ENCODE measurements at places on chromosomes 4 and X.

DNA sequence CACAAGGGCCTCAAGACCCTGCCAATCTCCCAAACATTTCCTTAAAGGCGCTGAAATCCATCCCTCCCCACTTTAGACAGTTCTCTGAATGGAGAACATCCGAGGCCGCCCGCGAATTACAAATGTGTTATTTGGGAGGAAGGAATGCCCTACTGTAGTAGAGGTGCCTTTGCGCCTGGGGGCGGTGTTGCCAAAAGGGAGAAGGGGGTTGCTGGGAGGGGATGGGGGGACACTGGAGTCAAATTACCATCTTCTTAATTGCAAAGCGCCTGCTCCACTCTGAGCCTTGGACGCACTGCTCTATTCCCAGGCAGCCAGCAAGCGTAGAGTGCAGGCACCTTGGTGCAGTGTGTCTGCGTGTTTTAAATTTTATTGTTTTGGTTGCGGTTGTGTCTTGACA, 2.7 kb downstream of the TMEM255A start:
- DNase-seq: no peak

GRCh38 chr4:114494246-114494803, 104.3 kb upstream of the UGT8 start:
- DNase-seq: no peak

GRCh38 chr4:144819591-144819990, 173.6 kb downstream of the HHIP start:
- DNase-seq: no peak

GRCh38 chr4:120919358-120919757, 3.2 kb downstream of the PRDM5 start:
- DNase-seq: no peak

DNA sequence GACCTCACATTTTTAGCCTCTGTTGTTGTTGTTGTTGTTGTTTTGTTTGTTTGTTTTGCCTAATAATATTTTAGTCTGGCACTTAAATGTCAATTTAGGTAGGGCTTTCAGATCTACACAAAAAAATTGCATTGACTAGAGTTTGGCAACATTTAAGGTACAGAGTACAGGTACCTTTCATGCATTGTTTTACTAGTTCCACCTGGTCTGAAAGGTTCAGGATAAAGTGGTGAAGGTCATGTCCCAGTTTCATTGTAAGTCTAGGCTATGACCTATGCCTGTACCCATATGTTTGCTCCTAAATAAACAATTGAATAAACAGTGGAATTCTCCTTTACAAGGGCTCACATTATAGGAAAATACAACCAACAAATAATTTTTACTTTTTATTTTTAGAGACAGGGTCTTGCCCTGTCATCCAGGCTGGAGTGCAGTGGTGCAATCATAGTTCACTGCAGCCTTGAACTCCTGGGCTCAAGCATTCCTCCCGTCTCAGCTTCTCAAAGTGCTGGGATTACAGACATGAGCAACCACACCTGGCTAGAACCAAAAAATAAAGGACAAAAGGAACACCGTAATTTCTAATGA, 13.8 kb downstream of the RNF128 start:
- DNase-seq: no peak

DNA sequence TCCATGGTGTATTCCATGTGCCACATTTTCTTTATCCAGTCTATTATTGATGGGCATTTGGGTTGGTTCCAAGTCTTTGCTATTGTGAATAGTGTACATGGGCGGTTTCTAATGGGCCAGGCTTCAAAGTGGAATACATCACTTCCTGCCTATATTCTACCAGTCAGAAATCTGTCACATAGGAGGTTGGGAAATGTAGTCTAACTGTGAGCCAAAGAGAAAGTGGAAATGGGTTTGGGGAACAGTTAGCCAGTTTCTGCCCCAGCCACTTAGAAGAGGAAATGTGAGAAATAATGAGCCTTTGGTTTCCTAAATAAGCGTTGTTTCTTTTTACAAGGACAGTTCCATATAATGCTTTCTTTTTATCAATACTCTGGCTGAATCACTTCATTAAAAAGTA, 85.1 kb upstream of the AP1S2 start:
- DNase-seq: no peak

GRCh38 chr4:16461362-16461761, 235.1 kb upstream of the TAPT1 start:
- no peak for DNase-seq

DNA sequence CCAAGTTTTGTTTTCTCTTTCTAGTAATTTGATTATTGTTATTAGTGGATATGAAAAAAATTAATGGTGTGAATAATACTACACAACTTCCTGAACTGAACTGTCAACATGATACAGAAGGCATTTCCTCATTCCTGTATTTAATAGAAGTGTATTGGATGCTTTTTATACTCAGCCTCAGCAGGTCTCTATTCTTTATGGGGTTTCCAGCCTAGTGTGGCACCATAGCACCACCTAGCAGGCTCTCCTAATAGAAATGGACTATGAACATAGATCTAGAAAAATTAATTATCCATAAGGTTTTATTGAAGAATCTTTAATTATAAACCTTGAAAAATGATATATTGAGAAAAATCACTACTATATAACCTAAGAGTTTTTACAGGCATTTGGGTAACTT, 52.4 kb downstream of the GLRB start:
- DNase-seq: peak; percentile 12

DNA sequence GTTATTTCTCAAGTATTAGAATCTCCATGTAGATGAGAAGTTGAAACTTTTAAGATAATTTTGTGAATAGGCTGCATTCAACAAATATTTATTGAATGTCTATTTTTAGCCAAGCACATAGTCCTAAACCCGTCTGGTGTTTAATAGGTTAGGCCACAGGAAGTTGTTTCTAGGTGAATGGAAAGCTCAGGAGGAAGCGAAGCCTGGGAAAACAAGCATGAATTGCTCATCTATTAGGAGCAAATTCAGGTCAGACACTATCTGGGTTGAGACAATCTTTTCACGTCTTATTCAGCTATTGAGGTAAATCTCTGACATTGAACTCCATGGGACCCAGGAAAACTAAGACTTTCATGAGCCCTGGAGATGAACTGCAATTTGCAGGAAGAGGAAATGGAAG, 43.1 kb upstream of the FREM3 start:
- no peak for DNase-seq

GRCh38 chr4:38105475-38106220, 145.4 kb downstream of the PTTG2 start:
- DNase-seq: no peak

GRCh38 chrX:24341795-24342194, 18.6 kb upstream of the SUPT20HL1 start:
- no peak for DNase-seq

- no peak for DNase-seq
Measured at GRCh38 chrX:41391606-41392005, 55.5 kb upstream of the NYX start.

DNA sequence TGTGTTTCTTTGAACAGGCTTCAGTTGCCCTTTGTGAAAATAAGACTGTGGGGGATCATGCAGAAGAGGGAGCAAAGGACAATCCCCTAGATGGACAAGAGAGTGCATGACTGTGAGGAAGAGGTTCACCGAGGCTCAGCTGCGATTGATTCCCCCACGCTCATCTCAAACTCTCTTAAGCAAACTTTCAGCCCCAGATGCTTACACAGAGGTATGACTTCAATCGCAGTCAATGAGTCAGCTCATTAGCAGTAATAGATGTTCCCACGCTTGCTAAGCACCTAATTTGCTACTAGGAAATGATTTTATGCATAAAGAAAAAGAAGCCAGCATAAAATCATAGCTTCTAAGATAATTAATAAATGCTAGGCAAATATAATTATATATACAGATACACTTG, 2256.1 kb upstream of the AGA start:
- DNase-seq: no peak

DNA sequence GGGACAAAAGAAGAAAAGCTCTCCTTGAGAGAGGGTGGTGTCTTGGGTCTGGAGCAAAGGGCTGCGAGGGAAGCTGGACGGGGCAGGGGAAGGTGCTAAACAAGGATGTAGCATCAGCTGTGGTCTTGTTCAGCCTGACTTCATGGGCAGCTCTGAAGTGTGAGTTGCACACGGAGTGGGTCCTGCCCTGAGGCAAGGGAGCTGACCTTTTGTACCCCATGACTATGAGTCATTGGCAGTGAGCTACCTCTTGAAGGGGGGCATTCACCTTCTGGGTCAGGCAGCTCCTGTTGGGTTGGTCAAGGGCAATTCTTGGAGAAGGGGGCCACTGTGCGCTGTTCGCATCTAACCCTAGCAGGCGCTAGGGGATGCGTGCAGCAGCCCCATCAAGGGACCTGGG, 151.8 kb downstream of the SMIM20 start:
- DNase-seq: no peak

- DNase-seq: no peak
Measured at GRCh38 chr4:189062047-189062820, 878.4 kb upstream of the FRG1 start.

GRCh38 chr4:54333657-54334056, 104.6 kb downstream of the PDGFRA start:
- DNase-seq: no peak
